ENCODE measurements at places on chromosomes 3 and 15. TPM values are rescaled to one million over a fixed set of nuclear protein-coding genes. Genes with fewer than 3 reads are reported as not detected.

Gene GOLGA6L22
- not detected for total RNA-seq

Gene ACAN
- total RNA-seq: 0.41 TPM

DNA sequence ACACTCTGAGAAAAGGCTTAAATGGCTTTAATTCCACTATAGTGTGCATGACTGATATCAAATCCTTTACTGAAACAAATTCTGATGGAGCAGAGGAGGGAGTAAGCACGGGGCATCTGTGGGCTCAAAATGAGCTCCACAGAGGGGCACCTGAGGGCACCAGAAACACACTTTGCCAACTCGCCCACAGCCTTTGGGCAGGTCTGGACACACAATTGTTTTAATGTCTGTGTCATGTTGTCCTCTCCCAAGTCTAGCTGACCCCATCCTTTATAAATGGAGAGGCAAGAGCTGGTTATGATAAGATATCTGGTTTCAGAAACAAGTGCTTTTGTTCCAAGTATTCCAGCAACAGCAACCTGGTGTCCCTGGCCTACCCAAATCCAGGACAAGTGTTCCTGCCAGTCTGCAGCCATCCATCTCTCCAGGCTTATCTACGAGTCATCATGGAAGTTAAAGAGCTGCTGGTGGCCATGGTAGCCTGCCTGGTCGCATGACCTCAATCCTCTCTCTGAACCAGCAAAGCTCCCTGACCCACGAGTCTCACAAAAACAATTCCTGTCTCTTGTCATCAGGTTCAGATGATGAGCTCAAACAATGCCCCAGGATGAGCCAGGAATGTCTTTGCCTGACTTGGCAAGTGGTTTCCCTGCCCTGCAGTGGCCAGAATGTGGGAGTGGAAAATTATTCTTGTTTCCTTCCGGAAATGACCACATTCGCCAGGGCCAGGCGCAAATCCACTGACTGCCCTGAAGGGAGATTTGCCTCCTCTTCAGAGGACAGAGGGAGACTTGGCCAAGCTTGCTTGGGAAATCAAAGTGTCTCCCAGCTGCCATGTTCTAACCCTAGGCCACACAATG is 64.4 kb upstream of the TPM1 start:
- no peak for DNase-seq

DNA sequence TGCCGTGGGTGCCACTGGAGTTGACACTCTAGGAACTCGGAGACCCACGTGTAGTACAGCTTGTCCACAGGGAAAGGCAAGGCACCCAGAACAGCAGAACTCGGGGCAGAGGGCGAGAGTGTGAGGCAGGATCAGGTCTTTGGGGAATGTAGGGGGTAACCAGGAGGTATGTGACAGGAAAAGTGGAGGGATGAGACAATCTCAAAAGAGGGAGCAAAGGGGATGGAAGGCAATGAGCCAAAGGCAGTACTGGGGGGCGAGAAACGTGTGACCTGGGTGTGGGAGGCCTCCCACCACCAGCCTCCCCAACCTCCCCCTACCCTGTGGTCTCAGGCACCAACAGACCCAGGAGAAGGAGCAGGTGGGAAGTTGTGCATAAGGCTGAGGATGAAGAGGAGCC is 48.9 kb downstream of the UMPS start:
- DNase-seq: no peak

Data from frontal cortex (tissue), 4 donors.